Stimulated activated CD8-positive, alpha-beta memory T cell treated with anti-CD3 and anti-CD28 coated beads, Interleukin-7, amount 100 ng/mL, for 1 hour (primary cell): ENCODE measurements at places on chromosomes 16 and 17.

DNA sequence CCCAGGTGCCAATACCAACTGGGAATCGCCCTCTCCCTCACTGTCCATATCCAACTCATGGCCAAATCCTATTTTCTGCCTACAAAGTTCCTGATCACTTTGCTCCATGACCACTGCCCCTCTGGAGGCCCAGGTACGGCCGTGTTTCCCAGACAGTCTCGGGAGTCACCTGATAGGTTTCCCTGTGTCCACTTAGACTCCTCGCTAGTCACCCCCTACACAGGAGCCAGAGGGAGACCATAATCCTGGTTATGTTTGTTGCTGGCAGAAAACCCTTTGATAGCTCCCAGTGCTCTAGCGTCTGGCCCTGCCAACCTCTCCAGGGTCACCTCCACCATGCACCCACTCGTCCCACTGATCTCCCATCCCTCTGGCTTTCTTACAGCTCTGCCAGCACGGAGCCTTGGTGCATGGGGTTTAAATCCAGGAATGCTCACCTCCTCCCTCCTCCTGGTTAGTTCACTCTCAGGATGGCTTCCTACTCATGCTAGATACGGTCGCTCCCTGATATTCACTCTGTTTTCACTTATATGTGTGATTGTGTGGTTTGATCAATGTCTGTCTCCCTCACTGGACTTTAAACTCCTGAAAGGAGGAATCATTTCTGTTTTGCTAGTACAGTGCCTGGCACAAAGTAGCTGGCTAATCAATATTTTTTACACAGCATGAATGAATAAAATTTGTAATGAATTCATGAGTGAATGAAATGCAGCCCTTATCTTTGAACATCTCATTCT lies 7.5 kb upstream of the CALB2 start:
- DNase-seq: no peak

DNA sequence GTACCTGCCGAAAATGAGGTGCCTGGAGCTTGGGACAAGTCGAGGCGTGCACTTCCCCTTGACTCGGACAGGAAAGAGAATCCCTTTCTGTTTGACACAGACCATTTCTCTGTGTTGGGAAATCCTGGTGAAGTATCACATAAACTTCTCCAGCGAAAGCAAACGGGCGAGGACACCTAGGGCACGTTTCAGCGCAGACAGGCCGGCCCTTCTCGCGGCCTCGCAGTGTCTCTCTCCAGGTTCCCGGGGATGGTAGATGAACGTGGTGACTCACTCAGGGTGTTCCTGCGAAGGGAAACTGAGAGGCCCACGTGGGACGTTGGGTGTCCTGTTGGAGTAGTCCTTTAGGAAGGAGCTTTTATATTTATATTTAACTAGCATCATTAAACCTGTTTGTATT lies 36.3 kb upstream of the ZNF750 start:
- DNase-seq: no peak

GRCh38 chr16:56594292-56594619 lies 4.9 kb downstream of the MT3 start:
- DNase-seq: no peak

DNA sequence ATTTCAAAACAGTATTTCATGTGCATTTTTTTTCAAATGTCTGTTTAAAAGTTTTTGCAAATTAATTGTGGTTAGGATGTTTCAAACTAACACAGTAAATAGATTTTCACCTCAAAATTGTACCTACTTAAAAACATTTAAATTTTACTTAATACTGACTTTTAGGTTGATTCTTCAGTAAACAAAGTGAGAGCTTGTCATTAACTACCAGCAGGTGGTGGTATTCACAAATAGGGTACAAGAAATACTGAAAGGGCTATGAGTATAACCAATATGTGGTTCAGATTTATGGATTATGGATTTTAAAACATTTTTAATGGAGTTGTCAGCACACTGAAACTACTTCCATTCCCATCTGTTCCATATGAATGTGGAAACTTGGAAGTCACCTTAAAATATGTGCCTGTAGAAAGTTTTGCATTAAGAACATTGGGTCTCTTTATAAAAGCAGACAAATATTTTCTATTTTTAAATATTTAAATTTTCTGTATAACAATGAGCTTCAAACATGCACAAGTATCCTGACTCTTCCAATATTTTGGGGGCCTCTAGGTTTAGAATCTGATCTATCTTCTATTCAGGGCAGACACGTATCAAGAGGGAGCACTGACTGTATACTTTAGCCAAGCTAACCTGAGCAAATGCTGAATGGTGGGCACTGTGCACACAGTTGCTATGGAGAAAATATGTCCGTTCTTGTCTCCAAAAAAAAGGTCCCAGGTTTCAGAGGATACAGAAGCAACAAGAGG lies 155.6 kb downstream of the SNX11 start:
- no peak for DNase-seq

DNA sequence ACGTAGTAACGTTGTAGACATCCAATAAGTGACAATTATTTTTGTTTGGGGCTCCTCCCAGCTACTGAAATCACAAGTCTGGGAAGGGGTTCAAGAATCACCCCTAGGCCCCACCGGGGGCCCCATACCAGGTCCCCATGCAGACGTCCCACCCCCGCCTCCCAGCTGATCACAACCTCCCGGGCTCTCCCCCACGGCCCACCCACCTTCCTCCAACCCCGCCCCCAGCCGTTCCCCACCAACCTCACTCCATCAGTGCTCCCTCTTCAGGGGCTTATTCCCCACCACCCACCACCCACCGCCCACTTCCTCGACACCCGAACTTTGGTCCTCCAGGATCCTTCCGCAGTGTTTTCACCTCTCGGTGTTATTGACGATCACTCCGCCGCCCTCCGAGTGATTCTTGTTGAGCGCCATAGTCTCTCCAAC lies 240 bp downstream of the WBP2 start:
- no peak for DNase-seq

DNA sequence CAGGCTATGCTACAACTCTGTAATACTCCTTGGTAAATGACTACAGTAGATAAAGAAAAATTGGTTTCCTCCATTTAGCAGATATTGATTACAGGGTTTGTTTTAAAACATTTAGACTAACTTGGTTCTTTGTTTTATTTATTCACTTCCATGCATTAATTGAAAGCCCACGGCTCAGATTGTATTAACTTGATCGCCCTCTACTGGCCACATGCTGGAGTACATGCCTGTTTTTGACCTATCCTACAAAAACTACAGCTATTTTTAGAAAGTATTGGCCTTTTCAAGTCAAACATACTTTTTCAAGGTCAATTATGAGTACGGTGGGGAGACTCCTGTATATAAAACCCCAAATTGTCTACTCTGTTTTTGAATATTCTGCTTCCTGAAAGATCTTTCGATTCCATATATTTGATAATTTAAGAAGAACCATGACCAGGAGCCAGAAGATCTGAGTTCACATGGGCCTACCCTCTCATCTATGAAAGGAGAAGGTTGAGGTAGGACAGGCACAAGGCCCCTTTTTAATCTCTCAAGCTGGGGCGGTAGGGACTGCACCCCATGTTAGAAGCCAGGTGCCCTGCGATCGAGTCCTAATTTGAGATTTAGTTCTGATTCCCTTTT lies 51.8 kb downstream of the CA10 start:
- DNase-seq: no peak
